Sciatic nerve (tissue), 2 donors: ENCODE measurements at places on chromosomes 12 and 14.

DNA sequence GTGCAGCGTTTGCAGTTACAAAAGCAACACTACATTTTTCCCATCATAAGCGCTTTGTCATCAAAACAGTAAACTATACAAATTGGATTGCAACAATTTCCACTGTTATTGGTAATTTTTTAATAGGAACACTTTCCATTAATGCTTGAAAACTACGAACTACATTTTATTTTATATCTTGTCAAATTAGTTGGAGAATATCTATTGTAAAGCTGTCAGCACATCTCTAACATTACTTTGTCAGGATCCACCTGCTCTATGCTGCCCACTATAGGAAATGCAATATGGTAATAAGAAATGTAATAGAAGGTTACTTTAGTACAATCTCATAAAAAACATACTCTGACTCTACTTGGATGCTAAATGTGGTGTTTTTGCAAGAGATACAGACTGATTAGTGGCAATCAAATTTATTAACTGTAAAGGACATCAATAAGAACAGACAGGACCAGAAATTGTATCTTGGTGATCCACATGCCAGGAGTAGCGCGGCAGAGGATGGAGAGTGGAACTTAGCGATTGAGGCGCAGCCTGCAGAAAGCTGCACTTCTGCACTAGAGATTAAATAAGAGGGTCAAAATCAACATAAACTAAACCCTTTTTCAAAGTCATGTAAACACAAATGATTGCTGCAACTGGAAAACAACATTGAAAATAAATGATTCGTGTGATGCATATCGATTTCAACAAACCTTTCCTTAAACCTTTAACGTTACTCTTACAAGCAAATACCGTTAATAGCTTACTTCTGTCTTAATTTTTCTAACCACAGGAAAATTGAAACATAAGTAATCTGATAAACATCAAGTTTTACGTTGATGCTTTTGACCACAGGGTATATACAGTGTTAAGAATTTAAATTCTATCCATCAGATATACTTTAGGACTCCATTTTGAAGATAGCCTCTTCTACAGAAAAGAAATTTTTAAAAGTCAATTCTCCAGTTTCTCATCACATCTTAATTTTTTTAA lies 3.6 kb upstream of the ARID2 start:
- DNase-seq = no peak

GRCh38 chr14:93549595-93549994 lies 118.9 kb downstream of the UNC79 start:
- DNase-seq = no peak

GRCh38 chr12:132023658-132024057 lies 73.9 kb downstream of the EP400 start:
- DNase-seq = no peak

DNA sequence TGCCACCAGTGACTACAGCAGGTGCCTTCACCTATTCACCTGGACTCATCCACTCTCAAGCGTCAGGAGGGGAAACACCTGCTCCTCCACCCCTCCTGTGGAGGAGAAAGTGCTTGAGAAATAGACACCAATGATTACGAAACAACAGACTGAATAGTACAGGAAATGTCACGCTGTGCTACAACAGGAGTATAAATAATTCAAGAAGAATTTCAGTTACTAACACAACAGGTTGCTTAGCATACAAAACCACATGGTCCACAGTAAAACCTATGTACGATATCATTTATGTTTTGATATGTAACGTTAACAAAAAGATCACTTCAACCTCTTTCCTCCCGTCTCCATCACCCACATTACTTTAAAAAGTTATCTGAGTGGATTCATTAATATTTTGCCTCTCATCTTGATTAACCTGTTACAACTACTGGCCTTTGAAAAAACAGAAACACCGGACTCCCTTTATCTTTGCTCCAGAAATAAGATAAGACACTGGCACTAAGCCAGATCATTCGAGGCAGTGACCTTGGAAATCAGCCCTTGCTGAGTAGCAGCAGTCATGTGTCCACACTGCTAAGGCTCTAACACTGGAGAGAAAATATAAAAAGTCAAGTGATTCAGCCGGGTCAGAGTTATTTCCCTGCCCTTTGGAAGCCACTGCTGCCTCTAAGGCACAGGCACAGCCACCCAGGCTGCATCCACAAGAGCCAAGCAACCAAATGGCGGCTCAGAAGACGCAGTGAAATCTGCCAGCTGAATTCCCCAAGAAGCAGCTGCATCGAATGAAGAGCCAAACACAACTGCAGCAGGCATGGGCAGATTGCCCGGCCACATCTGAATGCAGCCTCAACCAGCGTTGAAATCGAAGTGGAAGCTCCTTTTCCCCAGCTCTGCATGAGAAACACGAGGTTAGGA lies 40.9 kb downstream of the NT5DC3 start:
- DNase-seq = peak; percentile 70

DNA sequence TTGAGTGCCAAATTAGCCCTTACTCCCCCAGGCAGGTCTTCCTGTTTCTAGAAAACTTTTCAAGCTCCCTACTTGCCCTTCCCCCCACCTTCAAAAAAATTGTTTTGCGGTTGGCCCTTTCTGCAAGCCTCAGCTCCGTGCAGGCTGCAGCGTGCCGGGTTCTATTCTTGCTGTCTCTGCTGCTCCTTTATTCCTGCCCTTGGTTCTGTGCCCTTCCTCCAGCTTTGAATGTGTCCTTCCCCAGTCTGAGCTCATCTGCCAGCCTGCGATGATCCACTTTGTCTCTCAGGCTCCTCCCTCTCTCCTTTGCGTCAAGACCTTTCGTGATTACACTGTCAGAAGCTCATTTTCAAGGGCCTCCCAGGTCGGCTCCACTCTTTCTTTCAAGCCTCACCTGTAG lies 98.6 kb downstream of the IRF2BPL start:
- no peak for DNase-seq

GRCh38 chr14:49051328-49052060 lies 534.7 kb downstream of the RPS29 start:
- DNase-seq = no peak

- no peak for DNase-seq
Observed at GRCh38 chr14:73895939-73896338, 9.3 kb downstream of the ZNF410 start.

DNA sequence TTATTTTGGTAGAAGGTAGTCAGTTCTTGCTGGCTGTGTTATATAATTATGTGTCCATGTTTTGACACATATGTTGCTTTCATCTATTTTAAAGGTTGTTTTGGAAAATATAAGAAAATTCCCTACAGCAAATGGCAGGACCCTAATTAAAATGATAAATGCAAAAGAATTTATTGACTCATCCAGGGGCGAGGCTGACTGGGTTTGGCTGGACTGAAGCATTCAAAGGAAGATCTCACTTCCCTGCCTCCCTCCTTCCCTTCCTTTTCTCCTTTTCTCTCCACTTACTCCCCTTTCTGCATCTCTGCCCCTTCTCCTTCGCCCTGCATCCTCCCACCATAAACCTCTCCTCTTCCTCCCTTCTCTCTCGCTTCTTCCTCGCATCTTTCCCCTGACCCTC lies 129.6 kb downstream of the SNAPC1 start:
- no peak for DNase-seq

DNA sequence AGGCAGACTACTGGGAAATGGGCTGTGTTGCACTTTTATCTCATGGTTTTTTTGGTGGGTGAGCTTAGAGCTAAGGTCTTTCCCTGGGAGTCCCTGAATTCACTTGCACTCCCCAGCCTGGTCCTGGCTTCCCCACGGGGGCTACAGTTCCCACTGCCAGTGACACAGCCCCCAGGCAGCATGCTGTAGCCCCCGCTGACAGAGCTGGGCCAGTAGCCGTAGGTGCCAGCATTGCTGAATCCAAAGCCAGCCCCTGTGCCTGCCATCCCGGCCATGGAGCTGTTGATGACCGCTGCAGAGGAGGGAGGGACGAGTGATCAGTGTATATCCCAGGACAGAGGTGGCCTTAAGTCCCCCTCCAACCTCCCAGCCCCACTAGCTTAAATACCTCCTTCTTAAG lies 6.9 kb upstream of the KRT72 start:
- DNase-seq = no peak

DNA sequence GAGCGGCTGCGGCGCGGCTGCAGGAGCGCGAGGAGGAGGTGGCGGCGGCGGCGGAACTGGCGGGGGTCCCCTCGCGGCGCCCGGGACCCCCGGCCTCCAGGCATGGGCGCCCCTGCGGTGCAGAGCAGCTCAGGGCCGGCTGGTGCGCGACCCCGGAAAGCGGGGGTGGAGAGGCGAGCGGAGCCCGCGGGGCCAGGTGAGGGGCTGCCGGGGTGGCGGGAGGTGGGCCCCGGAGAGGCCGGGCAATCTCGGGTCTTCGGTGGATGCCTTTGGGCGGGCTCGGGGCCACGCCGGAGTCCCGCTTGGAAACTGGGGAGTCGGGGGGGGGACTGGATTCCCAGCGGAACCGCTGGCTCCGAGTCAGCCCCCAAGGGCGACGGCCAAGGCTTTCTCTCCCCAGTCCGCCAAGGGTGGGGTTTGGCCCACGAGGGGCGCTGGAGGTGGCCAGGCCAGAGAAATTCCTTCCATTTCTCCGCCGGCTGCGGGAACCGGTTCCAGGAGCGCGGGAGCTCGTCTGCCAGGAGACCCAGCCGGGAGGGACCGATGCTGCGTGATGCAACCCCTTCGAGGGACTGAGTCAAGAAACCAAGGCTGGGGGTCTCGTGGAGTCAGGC lies 13.9 kb upstream of the NR4A1 start:
- peak; percentile 85 for DNase-seq

DNA sequence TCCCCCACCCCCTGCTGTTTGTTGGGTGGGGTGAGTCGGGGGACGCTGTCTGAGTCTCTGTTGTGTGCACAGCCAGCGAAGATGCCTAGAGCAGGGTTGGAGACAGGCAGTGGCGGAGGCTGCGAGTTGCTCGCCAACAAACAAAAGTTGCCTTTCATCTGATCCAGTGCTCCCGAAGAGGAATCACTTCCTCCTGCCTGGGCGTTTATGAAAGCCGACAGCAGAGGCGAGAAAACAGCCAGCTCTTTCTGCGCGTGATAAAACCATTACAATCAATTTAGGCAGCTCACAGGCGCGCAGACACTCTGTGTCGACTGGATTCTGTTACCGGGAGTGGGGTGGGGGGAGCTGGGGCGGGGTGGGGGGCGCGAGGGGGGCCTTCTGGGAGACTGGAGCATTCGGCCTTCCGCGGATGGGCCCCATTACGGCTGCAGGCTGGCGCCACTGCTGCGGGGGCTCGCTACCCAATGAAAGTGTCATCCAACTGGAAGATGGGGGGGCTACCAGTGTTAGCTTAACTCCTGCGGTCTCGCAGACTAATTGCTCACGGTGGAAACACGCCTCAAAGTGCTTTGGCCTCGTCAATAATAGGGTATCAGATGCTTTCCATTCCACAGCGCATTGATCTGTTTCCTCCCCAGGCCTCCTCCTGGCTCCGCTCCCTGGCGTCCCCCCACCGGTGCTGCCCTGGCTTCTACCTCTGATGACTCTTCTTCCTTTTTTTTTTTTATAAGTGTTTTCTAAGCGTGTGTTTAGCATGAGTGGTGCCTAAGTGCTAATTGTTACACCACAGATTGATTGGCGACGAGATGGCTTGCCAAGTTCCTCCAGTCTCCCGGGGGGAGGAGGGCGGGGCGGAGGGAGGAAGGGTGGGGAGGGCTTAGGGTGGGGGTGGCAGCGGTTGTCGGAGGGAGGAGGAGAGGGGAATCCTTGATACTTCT lies 678.4 kb downstream of the MED13L start:
- DNase-seq = no peak

DNA sequence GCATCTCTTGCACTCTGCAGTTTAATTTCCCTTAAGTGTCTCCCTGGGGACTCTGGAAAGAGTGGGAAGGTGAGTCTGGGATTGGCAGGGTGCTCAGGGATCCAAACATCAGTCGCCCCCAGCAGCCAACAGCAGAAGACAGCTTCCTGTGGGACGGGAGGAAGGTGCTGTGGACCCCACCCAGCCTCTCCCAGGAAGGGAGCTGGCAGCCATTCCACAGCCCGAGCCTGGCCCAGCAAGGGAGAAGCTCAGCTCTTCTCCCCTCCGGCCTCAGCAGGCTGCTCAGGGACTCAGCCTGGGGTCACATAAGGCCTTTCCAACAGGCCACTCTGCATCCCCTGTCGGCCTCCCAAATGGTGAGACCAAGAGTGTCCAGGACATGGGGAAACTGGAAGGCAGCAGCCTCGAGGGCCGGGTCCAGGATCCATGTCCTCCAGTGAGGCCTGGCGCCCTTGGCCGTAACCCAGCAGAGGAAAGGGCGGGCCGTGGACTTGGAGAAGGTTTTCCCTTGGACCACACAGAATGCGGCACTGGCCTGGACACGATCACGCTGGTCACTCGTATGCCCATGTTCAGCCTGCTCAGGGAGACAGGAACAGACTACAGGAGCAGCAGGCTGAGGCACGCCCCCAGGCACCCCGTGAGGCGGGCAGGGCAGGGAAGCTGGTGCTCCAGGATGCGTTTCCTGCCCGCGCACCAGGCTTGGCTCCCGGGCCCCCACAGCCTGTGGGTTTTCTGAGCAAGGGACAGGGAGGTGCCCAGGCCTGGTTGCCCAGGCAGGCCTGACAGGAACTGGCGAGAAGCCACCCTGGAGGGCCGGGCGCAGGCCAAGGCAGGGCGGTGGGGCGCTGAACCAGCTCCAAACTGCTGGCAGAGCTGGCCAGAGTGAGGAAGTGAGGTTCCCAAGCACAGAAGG lies 3.5 kb downstream of the XRCC3 start:
- DNase-seq = no peak

DNA sequence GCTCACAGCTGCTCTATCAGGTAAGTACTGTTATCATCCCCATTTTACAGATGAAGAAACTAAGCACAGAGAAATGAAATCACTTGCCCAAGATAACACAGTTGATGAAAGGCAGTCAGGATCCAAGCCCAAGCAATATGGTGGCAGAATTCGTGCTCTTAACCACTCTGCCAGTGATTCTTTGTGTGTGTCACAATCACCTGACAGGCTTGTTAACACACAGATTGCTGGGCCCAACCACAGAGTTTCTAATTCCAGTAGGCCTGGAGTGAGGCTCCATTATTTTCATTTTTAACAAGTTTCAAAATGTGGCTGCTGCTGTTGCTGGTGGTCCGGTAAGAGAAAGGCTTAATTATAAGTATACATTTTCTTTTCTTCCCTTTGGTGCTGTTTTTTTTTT lies 134.2 kb downstream of the TGFB3 start:
- no peak for DNase-seq

DNA sequence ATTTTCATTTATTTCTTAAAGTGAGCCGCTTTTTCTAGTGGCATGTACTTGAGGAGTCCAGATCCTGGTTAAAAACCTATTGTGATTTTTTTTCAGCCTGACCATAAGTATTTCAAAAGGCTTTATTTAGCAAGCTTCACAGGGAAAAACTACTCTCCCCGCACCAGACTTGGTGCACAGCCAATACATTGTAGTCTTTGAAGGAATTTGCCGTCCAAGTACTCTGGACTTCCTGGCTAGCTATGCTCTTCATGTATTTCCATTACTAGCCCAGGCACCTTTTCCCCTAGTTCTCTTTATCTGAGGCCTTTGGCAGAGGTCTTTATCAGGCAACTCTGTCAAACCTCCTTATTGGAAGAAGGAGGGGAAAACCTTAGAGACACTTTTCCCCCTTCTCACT lies 234.7 kb downstream of the CCDC91 start:
- no peak for DNase-seq
